Neuronal stem cell (in vitro differentiated cells): ENCODE measurements at places on chromosomes 16 and 17.

DNA sequence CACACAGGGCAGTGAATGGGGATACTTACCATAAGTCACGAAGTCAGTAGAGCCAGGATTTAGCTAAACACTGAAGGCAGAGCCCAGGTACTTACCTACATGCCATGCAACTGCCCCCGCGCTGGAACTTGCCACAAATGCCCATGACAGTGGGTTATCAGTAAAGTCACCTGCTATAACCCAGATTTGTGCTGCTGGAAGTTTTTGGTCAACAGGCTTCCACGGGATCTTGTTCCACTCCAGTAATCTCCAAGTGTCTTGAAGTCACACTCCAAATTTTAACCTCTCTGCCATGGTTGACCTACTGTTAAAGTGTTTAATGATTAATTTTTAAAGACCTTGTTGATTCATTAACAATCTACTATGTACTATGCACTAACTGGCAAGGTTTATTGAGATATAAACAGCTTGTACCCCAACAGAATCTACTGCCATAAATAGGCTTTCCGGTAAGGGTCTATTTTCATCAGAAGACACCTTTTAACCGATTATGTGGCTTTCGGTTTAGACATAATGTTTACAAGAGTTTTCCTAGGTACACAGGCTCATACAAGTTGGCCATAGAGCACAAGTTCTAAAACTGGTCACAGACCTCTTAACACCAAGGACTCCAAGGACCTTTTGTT, 6.3 kb upstream of the SLC5A11 start:
- no peak for DNase-seq

- no peak for DNase-seq
Measured at GRCh38 chr16:87308826-87309225, 8.4 kb downstream of the C16orf95 start.

DNA sequence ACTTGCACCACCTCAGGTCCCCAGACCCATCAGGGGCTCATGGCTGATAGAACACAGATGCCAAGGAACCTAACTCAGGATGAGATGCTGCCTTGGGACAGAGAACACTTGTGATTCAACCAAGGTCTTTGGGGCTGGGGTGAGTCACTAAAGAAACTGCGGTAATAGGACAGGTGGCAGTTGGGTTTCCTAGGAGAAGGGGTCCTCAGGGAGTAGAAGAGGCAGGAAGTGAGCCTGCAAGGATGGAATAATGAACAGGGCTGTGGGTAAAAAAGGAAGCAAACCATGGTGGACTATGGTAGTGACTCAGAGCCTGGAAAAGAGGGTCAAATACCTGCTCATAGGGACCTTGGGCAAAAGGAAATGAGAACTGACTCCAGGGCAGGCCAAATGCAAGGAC, 6.5 kb upstream of the PNPO start:
- no peak for DNase-seq

- DNase-seq = no peak
Measured at GRCh38 chr16:2046893-2047329, 723 bp downstream of the NTHL1 start.
